Fibroblast of mammary gland (primary cell): ENCODE measurements at places on chromosomes 11 and 22.

GRCh38 chr11:81915045-81915444 lies 818.6 kb downstream of the FAM181B start:
- no peak for DNase-seq

DNA sequence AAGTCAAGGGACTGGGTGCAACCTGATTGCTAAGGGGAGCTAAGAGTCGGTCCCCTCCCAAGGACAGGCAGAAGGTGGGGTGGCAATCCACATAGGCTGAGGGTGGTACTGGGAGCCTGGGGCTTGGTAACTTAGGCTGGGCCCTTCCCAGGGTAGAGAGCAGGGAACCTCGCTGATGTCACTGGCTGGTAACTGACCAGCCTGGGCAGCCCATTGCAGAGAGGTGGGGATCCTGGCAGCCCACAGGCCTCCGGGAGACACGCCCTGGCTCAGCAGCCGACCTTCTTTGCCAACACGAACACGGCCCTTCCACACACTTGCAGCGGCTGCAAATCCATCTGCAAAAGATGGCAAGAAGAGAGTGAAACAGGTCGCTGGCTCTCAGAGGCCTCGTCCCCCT lies 25.4 kb downstream of the A4GALT start:
- no peak for DNase-seq

GRCh38 chr22:50118557-50119168 lies 28.9 kb downstream of the MOV10L1 start:
- peak; percentile 90 for DNase-seq

- DNase-seq, result no peak
These were observed 649 bp downstream of the SELENOO start for GRCh38 chr22:50201191-50202129.

GRCh38 chr11:64499261-64500004 lies 91.6 kb upstream of the SLC22A12 start:
- DNase-seq, result no peak

DNA sequence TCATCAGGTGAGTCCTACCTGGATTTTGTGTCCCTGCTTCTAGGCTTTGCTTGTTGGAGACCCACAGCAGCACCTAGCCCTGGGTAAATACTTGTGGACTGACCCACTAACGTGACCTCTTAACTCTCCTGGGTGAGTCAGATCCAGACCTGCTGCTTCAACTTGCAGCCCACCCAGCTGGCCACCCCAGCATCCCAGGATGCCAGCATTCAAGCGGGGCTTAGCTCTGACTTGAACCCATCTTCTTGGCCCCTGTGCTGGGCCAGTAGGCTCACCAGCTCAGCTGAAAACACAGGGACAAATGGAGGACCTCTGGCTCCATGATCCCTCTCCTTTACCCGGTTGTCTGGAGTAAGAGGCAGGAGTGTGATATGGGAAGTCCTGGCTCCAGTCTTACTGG lies 33.5 kb downstream of the PARVG start:
- no peak for DNase-seq

DNA sequence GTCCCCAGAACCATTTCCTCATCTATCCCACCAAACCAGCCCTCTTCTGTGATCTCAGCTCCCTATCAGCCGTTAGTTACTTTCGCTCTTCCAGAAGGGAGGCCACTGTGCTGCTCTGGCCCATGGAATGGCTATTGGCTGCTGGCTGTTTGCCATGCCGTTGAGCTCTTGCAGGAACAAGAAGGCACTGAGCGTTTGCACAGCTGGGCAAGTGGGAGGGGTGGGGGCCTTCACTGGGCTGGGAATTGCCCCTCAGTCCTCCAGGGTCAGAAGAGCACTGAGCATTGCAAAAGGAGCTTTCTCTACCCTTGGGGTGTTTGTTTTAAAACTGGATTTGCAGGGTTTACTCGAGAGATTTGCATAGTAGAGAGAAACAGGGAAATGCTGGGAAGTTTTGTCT lies 129.0 kb upstream of the PARVA start:
- no peak for DNase-seq

DNA sequence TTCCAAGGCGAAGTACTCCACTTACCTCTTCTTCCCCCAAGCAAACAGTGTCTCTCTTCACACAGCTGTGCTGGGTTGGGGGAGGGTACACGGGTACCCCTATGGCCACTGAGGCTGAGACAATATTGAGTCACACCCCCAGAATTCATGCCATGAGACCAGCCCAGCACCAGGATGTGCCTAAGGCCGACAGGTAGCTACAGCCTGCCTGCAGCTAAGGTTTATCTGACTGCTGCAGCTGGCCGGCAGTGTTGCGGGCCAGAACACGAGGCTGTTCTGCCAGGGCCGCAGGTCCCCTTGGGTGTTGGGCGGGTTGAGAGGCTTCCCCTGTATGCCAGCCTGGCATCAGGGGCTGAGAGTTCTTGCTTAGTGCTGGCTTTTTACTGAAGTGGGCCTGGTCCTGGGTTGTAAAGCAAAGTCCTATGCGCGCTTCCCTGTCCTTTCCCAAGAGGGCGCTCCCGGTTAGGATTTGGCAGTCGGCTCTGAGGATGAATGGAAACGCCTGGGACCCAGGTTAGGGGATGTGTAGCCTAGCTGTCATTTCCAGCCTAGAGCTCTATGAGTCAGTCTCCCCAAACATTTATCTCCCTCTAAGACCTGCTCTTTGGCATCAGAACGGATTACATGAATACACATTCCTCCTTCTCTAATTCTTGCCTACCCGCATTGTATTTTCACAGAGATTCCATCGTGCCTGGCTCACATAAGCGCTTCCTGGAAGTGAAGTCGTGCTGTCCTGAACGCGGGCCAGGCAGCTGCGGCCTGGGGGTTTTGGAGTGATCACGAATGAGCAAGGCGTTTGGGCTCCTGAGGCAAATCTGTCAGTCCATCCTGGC lies 7.1 kb downstream of the USP18 start:
- peak; percentile 97 for DNase-seq

DNA sequence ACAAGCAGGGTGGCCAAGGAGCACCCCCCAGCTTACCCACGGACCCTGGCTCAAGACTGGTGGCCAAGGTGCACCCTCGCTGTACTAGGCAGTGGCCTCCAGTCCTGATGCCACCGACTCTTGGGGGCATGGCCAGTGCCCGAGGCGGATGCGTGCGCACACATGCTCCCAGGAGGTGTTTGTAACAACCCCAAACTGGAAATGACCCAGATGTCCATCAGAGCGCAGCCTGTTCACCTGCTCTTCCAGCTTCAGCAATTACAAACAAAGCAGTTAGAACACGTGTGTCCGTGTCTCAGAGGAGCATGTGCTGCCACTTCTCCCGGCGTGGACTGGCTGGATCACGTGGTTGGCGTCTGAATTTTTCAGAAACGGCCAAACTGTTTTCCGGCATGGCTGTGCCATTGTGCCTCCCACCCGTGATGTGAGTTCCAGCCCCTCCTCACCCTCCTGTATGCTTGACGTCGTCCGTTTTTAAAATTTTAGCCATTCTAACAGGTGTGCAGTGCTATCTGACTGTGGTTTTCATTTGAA lies 7.1 kb upstream of the MUC6 start:
- DNase-seq, result no peak

DNA sequence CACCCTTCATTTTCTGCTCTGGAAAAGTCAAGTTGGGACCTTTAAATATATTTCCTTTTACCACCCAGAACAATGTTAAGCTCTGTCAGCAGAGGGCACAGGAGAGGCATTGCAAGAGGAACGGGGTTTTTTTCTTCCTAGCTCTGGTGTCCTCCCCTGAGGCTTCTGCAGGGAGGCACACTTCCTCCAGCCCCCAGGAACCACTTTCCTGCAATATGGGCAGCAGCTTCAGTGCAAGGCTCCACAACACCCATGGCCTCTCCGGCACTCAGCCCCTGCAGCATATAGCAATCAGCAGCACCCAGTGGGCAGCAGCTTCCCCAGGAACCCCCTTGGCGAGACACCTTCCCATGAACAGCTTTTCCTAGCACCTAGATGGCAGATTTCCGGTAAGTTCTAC lies 101.4 kb downstream of the SYT9 start:
- peak; percentile 24 for DNase-seq

GRCh38 chr22:10741210-10741609 lies 4786.8 kb upstream of the OR11H1 start:
- no peak for DNase-seq

- DNase-seq, result no peak
These were observed 264.3 kb downstream of the MIAT start for GRCh38 chr22:26921726-26922125.

DNA sequence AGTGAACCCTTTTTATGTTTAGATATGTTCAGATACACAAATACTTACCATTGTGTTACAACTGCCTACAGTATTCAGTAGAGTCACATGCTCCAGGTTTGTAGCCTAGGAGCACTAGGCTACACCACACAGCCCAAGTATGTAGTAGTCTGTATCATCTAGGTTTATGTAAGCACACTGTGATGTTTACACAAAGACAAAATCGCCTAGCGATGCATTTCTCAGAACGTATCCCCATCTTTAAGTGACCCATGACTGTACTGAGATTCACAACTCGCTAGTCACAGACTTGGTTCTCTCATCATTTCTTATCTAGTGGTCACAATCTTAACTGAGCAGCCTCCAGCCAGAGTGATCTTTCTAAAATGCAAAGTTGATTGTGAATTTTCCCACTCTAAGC lies 119.2 kb downstream of the RASSF10 start:
- no peak for DNase-seq

- no peak for DNase-seq
These were observed 15.6 kb downstream of the LRRC32 start for GRCh38 chr11:76654980-76655379.

- DNase-seq, result no peak
These were observed 145.9 kb downstream of the CTTN start for GRCh38 chr11:70544067-70544773.

DNA sequence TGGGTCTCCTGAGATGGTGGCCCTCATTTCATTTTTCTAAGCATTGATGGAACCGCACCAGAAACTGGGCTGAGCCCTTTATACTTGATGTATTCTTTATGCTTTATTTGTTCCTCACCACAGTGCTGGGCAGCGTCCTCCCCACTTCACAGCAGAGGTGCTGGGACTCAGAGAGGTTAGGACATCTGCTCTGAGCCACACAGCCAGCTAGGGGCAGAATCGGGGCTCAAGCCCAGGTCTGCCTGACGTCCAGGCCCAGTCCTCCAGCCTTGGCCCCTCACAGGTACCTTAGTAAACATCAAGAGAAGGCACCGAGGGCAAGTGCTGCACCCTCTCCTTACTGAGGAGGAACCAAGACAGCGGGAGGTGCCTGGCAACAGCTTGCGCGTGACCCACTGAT lies 20.2 kb upstream of the SHISAL1 start:
- no peak for DNase-seq

DNA sequence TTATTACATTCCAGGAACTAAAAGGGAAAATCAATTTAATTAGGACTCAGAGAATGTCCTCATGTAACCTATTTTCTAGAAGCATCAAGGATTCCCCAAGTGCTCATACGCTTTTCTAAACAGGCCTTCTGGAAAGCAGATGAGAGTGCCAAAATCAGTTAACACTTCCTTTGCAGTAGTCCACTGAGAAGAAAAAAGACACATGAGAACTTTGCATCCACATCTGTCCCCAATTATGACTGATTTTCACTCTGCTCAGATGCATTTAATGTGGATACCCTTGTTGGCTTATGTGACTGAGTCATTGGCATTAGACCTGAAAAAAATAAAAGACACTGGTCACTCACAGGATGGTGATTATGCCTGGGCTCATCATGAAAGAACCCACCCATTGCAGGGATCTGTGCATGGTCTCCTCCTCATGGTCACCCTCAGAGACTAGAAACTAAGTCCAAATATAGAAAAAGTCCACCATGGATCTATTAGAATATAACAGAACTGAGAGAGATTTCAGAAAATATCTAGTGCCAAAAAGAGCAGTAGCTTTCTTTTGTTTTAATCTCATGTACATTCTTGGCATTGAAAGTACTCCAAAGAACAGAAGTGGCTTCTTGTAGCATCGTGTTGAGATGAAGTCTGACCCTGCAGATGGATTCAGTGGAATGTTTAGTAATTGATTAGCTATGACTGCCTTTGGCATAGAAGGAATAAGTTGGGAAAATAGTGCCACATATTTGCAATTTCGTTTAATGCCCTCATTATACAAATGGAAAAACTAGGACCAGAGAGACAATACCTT lies 48.8 kb upstream of the FIBIN start:
- DNase-seq, result peak; percentile 97

DNA sequence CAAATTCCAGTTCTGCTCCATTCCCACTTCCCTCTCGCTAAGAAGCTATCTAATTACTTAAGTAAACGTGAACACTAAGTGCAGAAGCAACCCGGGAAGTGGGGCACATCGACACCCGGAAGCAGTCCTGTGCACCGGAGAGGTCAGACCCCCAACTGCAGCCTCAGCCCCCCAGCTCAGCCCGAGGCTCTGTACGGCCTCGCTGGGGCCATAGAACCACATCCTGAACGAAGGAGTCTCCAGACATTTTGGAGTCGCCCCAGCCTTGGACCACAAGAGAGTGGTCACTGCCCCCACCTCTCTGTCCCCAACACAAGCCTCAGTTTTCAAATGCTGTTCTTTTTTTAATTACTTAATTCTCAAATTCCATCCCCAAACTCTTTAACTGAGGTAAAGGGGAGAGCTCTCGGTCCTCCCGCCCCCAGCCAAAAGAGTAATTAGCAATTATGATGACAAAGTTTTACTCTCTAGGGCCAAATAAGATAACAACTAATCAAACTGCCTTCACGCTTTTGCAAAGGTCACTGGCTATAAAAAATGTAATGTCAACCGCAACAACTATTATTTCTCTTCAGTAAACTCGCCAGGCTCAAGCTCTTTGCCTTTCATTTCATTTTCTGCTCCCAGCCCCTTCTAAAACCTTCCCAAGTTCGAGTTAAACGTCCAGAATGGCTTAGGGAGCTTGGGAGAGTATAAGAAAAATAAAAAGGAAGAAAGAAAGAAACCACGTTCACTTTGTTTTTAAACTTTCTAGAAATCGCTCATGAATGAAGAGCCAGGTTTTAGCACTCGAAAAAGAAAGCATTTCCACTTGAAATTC lies 2.2 kb downstream of the PAX6 start:
- no peak for DNase-seq

- DNase-seq, result peak; percentile 42
These were observed 32.2 kb downstream of the ART5 start for GRCh38 chr11:3609416-3610265.

GRCh38 chr11:110759972-110760381 lies 47.7 kb upstream of the ARHGAP20 start:
- DNase-seq, result peak; percentile 53

DNA sequence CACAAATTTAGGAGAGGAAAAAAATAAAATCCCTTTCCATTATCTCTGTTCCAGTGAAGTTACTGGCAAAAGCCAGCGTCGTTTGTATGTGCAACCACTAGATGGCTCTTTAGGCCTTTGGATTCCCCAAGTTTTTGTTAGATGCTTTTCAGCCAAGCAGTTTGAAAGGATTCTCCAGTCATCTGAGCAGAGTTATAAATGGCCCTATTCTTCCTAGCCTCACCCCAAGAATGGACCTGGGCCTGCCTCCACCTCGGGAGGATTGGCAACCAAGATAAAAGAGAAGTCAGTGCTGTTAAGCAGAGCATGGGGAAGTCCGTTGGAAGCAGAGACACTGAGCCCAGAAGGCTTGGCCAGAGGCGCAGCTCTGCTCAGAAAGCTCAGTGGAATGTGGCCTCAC lies 15.4 kb downstream of the FAM181B start:
- DNase-seq, result peak; percentile 49
